ENCODE measurements at places on chromosomes 5 and 9. TPM values are rescaled to one million over a fixed set of nuclear protein-coding genes. Genes with fewer than 3 reads are reported as not detected.

SPINK6 gene
- 1.2 TPM for total RNA-seq

ADGRV1 gene
- total RNA-seq: 0.43 TPM

IFNK gene
- total RNA-seq: not detected

NRG2 gene
- total RNA-seq: 10.4 TPM

FBLL1 gene
- total RNA-seq: not detected

ADAMTS2 gene
- total RNA-seq: 0.43 TPM

CTNND2 gene
- total RNA-seq: 0.18 TPM
